Activated CD4-positive, alpha-beta T cell treated with anti-CD3 and anti-CD28 coated beads, Interleukin-2, amount 50 U/mL, for 4 hours (primary cell): ENCODE measurements at places on chromosomes 11 and 22.

- no peak for DNase-seq
Measured at GRCh38 chr11:72353861-72354260, 80.5 kb downstream of the CLPB start.

DNA sequence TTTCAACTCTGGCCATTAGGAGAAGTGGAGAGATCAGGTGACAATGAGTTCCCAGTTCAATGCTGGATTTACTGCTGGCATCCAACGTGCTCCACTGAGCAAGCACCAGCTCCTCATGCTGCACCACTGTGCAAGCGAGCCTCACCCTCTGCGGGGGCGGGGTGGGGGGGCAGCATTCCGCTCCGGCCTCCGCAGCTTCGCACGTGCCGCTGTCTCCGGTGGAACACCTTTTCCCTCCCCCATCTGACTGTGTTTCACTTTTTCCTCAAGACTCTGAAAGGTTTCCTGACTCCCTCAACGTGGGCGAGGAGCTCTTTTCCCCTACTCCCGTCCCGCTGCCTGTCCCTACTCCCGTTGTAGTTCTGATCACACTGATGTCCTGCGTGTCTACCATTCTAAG is 835 bp upstream of the RHOD start:
- peak; percentile 14 for DNase-seq

- no peak for DNase-seq
Measured at GRCh38 chr11:43503417-43503816, 144.7 kb downstream of the TTC17 start.

DNA sequence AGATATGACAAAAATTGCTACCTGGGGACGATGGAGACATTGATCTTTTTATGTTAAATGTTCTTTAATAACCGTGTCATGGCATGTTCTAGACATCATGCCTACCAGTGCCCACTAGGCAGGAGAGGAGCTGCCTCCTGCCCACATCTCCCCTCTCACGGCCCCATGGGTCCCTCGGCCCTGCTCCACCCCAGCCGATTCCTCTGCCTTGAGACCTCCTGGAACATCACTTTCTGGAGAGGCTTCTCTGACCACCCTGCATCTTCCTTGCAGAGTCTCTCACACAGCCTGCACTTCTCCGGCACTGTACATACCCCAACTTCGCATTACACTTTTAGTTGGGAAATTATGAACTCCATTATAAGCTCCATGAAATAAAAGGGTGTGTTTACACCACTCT is 16.8 kb downstream of the EFCAB6 start:
- no peak for DNase-seq

- DNase-seq, result no peak
Measured at GRCh38 chr11:100093698-100094097, 593.4 kb upstream of the ARHGAP42 start.

- no peak for DNase-seq
Measured at GRCh38 chr11:100673063-100673462, 14.0 kb upstream of the ARHGAP42 start.

- no peak for DNase-seq
Measured at GRCh38 chr11:128901653-128902514, 10.7 kb downstream of the KCNJ5 start.

- DNase-seq, result no peak
Measured at GRCh38 chr11:93727985-93728791, 13.1 kb downstream of the TAF1D start.

DNA sequence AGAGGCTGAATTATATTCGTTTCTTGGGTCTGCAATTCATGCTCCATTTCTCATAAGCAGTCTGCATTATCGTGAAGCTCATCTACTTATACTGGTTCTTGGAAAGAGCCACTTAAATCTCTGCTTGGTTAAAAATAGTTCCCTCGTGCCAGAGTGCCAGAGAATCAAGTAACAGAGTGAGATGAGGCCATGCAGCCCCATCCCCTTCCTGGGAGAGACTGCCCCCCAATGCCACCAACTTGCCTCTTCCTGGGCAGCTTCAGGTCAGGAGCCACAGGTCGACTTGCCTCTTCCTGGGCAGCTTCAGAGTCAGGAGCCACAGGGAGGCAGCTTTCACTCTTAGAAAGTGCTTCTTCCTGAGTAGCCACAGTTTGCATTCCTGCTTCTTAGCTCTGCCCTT is 223.9 kb upstream of the ZBED5 start:
- no peak for DNase-seq

DNA sequence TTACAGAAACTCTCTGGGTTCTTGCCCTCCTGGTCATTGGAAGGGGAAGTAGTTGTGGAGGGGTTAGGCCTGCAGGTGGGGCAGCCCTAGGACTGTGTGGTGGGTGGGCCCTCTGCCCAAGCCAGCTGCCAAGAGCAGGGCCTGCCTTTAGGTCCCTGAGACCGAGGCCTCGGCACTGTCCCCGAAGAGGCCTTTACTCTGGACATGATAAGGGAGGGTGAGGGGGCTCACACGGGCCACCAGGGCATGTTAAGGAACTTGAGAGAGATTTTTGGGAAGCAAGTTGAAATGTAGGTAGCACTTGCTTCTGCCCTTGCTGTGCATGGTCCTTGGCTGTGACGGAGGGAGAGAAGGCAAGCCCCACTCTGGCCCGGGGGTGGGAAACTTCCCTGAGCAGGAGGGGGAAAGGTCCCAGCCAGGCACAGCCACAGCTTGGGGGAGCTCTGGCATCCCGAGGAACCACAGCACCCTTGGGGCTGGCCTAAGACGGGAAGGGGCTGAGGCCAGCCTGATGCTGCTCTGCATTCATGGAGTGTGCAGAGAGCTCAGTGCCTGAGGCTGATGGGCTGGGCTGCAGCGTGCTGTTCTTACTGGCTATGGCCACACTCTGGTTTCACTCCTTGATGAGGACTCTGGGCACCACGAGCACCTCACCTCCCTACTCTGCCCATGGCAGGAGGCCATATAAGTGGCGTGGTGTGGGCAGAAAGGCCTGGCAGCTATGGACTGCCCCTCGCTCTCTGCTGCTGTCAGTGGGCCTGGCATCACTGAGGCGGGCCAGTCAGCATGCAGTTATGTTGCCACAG is 7.8 kb upstream of the RANBP1 start:
- no peak for DNase-seq

DNA sequence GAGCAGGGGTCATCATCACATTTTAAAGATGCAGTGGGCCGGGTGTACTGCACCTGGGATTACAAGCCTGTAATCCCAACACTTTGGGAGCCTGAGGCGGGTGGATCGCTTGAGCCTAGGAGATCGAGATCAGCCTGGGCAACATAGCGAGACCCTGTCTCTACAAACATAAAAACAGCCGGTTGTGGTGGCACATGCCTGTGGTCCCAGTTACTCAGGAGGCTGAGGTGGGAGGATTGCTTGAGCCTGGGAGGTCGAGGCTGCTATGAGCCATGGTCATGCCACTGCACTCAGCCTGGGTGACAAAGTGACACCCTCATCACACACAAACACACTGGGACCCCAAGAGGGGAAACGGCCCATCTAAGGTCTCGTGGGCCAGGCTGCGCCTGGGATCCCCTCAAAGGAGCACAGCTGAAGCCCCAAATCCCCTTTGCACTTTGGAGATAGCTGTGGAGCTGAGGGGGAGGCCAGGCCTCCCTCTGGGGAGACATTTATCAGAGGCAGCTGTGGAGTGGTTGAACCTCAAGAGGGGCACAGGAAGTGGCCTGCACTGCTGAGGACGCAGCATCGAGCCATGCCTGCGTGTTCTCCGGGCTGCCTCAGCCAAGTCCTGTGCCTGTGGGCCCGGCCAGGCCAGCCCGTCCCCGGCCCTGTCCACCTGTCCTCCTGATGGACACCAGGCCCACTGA is 27.5 kb downstream of the OSBPL5 start:
- DNase-seq, result no peak

DNA sequence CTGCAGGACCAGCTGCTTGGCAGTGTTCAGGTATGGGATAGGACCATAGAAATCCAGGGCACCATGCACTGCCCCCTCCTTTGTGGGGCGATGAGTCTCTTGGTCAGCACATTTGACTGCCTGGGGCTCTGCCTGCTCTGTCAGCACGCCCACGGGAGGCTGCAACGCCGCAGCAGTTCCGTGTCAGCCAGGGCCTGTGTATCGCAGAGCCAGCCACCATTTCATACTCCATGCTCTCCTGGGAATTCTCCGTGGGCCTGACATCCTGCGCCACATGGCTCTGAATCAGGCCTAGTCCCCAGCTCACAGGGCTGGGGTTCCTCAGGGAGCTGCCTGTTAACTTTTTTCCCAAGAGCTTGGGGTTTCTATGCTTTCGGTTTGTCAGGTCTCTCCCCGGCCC is 16.9 kb upstream of the RELT start:
- no peak for DNase-seq

DNA sequence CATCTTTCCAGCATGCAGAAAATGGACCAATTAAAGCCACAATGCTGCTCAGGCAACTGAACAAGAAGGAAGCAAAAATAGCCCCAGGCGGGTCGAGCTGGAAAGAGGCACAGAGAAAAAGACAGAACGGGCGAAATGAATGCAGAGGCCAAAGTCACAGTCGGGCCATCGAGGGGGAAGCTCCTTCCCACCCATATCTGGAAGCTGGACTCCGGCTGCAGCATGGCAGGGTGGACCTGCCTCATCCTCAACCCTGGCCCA is 58.6 kb upstream of the PRDM11 start:
- no peak for DNase-seq

GRCh38 chr11:97854357-97854756 is 1166.4 kb upstream of the CNTN5 start:
- DNase-seq, result no peak

GRCh38 chr11:109926941-109927340 is 166.3 kb upstream of the ZC3H12C start:
- DNase-seq, result no peak

DNA sequence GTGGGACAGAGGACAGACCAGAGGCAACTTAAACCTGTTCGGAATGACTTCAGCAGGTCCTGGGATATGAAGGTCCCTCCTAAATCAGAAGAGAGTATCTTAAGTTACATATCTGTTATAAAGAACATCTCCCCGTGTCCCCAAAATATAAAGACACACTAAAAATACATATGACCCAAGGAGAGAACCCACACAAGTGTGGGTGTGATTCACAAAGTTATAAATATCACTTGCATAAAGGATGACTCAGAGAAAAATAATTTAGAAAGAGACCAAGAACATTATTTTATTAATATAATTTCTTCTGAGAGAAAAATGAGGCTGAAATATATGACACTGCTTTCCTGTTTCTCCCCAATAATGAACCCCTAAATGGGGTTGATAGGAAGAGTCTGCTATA is 14.2 kb downstream of the OR5B21 start:
- DNase-seq, result no peak

DNA sequence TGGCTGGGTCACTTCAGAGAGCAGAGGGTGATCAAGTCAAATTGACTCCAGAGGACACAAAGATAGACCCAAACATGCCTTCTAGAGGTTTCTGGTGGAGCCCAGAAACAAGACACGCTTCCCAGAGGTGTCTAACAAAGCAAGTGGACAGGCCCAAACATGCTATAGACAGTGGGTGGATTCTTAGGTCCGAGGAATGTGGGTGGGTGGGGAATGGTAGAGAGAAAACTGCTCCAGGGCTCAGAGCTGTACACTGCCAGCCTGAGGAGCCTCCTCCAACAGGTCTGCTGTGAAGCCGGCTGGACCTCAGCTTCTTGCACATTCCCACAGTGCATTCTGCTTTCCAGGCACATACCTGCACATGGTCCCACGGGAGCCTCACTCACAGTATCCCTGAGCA is 116.8 kb upstream of the NECTIN1 start:
- no peak for DNase-seq

GRCh38 chr22:27723708-27724107 is 77.8 kb downstream of the MN1 start:
- DNase-seq, result no peak

- peak; percentile 66 for DNase-seq
Measured at GRCh38 chr11:64745521-64746328, 1.8 kb upstream of the RASGRP2 start.

- DNase-seq, result no peak
Measured at GRCh38 chr11:296171-297050, 2.9 kb downstream of the IFITM5 start.

DNA sequence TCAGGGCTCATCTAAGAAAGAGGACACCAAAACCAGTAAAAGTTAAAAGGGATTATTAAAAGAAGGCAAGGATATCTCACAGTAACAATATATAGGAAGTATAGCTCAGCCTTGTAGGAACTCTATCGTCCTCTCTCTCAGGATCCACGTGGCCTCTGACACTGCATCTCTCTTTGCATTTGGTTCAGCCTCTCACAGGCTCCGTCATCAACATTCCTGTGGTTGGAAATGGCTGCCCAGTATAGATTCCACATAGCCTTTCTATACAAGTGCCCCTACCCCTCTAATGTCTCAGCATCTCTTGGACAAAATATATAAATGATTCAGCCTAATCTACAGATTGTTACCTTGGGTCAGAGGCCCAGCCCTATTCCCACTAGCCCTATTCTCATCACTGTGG is 101.3 kb upstream of the DBX1 start:
- no peak for DNase-seq

GRCh38 chr11:78846269-78846668 is 271.6 kb upstream of the NARS2 start:
- DNase-seq, result no peak

- DNase-seq, result peak; percentile 59
Measured at GRCh38 chr11:117907276-117908108, 21.7 kb downstream of the TMPRSS13 start.
